ENCODE measurements at places on chromosomes 4 and X.

GRCh38 chr4:85979276-85979675 lies 380.6 kb downstream of the MAPK10 start:
- no peak for DNase-seq

DNA sequence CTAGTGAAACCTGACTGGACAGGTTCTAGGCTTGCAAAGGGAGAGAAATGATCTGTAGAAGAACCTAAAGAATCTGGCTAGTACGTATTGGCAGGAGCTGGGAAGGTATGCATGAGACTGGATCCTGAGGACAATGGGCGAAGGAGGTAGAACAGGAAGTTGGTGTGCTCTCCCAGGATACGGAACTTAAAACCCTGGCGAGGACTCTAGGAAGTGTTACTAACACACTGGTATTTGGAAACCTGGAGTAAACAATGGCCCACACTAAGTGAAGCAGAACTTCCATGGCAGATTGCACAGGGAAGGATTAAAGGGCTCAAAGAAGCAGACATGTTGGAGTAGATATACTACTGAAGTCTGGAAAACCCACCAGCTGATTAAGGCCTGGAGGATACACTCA lies 9.1 kb downstream of the SYN1 start:
- DNase-seq = no peak

GRCh38 chr4:170089274-170089667 lies 485 bp downstream of the AADAT start:
- no peak for DNase-seq

DNA sequence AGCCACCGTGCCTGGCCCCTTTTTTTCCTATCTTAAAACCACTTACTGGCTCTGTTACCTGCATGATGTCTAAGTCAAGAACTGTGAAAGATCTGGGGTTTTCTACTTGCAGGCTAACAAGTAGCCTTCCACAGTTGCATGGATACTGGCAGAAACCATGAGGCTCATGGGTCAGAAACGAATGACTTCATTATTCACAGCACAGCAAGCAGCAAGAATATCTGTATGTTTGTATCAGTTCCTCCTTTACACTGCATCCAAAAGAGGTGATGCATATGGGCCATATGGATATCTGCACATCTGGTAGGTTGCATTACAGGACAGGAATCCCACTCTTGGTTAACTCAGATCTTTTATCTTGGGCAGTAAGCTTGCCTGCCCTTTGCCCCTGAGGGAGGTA lies 154.9 kb upstream of the NUDT6 start:
- DNase-seq = no peak

GRCh38 chrX:117511379-117511778 lies 605.2 kb downstream of the KLHL13 start:
- DNase-seq = no peak

GRCh38 chr4:143653031-143653430 lies 47.4 kb downstream of the FREM3 start:
- no peak for DNase-seq

DNA sequence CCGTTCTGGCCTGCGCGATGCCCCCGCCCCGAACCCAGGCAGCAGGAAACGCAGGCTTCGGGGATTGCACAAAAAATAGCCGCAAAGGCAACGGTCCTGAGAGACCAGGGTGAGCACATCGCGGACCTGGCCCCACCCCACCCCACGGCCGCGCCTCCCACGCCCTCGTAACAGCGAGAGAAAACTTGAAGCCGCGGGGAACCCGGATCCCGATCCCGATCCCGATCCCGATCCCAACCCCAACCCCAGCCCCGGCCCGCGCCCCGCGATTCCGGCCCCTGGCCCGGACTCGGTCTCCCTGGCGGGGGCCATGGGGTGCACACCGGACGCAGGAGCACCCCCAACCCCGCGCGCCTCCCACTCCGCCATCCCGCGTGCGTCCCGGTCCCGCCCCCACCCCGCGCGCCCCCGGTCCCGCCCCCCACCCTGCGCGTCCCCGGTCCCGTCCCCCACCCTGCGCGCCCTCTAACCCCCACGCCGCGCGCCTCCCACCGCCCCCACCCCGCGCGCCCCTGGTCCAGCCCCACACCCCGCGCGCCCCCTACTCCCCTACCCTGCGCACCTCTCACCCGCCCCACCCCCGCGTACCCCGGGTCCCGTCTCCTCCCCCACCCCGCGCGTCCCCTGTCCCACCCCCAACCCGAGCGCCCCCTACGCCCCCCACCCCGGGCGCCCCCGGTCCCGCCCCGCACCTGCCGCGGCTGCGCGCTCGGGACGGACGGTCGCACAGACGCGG lies 29.0 kb downstream of the NOP14 start:
- no peak for DNase-seq

DNA sequence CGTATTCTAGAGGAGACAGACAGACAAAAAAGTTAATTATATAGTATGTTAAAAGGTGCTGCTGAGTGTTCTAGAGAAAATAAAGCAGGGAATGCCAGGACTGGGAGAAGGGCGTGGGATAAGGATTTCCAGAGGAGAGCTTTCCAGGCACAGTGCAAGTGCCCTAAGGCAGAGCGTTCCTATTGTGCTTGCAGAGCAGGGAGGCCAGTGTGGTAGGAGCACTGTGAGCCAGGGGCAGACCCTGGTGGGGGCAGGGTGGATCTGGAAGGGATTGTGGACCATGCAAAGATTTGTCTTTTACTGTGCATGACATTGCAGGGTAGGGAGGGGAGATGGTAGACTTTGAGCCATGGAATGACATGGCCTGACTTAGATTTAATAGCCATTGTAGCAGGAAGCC lies 25.8 kb downstream of the EXOC1 start:
- DNase-seq = no peak

Measured in GM19239 (cell line).